AG04449 (cell line): ENCODE measurements at places on chromosomes 1 and 21.

- no peak for DNase-seq
These were observed 10.7 kb downstream of the FOXO6 start for GRCh38 chr1:41371630-41372599.

- no peak for DNase-seq
These were observed 42.8 kb upstream of the DMBX1 start for GRCh38 chr1:46446646-46447498.

DNA sequence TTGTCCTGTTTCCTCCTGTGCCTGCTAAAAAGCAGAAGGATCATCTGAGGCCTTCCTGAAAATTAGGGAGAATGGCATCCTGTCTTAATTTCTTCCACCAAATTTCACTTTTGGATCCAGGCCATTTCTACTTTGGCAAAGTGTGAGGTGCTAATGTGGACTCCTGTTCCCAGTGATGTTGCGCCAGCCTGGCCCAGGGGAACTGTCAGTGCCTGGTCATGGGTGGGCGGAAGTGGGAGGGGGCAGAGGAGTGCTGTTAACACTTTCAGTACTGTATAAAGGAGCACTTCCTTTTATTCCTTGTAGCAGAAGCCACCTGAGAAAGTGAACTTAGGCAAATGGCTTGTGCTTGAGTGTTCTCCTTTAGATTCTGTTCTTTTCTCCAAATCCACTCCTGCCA is 19.9 kb downstream of the ELAPOR1 start:
- DNase-seq: no peak

DNA sequence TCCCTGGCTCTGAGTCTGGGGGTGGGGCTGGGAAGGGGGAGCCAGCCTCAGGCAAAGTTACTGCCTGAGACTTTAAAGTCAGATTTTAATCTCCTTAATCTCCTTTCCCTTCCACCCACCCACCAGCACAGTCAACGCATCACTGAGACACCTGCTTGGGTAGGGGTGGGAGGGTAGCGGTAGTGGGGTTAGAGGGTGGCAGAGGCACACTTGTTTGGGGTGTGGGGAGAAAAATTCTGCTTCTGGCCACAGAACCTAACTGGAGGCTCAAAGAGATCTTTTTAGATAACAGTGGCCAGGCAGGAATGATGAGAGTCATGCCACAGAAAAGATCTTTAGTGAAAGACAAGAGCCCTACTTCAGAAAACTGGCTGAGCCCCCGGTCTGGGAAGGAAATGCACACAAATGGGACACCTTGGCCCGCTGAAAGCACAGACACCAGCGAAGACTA is 44.1 kb downstream of the CD247 start:
- no peak for DNase-seq

GRCh38 chr21:45644041-45644906 is 749 bp downstream of the PCBP3 start:
- DNase-seq: no peak

- no peak for DNase-seq
These were observed 116.1 kb downstream of the DENND1B start for GRCh38 chr1:197659171-197659570.

- DNase-seq: no peak
These were observed 55.8 kb upstream of the DNAH14 start for GRCh38 chr1:224873434-224874369.

- DNase-seq: no peak
These were observed 55.3 kb downstream of the RRAGC start for GRCh38 chr1:38804062-38804886.
